Motor neuron (in vitro differentiated cells): ENCODE measurements at places on chromosomes 7 and 10.

DNA sequence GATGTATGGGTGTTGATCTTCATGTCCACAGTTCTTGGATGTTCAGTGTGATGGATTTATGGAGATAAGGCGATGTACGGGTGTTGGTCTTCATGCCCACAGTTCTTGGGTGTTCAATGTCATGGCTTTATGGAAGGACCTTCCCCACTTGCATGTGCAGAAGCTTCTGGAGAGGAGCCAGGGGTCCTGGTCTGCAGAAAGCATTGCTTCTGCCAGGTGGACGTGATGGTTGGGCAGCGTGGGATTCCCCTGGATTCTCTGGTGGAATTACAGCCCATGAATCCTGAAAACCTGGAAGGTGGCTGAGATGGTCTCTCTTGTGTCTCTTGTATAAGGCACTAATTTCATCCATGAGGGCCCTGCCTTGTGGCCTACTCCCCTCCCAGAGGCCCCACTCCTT, 183.7 kb upstream of the TCERG1L start:
- no peak for ATAC-seq

- ATAC-seq = no peak
These were observed 570.2 kb downstream of the PTPRN2 start for GRCh38 chr7:158017111-158018097.

GRCh38 chr7:149220534-149220933, 18.9 kb upstream of the ZNF212 start:
- no peak for ATAC-seq

- no peak for ATAC-seq
These were observed 7.7 kb downstream of the RHEB start for GRCh38 chr7:151511946-151512345.
